Left renal pelvis (tissue), 4 donors: ENCODE measurements at places on chromosomes 3 and 15.

DNA sequence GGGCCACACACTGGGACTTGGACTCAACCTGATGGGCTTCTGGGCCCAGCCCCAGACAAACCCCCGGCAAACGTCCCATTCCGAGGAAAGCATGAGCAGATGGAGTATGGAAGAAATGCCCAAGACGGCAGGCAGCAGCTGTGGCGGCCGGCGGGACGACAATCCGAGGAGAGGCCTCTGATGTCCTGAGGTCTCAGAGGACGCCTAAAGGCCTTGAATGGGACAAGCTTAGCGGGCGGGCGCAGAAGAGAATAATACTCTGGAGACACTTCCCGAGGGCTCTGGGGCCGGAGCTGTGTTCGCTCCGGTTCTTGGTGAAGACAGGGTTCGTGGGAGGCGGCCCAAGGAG is 482 bp upstream of the OGG1 start:
- no peak for DNase-seq

- no peak for DNase-seq
Observed at GRCh38 chr3:16871915-16872842, 12.6 kb upstream of the PLCL2 start.

DNA sequence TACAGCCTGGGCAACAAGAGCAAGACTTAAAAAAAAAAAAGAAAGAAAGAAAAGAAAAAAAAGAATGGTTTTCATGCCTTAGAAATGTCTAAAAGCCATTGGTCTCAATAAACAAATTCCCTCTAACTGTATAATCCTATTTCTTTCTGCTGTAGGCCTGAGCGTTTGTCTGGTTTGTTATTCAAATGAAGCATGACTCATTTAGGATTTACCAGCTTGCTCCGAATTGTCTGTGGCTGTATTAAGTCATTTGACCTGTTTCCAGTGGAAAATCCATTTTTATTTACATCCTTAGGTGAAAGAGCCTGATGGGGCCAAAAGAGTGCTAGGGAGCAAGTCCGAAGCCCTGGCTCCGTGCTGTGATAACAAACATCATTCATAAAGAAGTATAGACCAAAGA is 73.8 kb downstream of the BDH1 start:
- no peak for DNase-seq

DNA sequence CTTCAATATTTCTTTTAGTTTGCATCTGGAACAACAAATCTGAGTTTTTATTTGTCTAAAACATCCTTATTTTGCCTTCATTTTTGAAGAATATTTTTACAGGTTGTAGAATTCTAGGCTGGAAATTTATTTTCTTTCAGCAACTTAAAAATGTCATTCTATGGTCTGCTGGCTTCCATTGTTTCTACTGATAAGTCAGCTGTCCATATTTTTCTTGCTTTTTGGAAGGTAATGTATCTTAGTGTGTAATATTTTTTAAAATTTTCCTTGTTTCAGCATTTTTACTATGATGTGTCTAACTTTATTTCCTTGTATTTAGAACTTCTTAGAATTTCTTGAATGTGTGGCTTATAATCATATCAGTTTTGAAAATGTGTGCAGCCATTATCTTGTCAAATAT is 37.0 kb downstream of the SEMA6D start:
- no peak for DNase-seq

- no peak for DNase-seq
Observed at GRCh38 chr3:195165265-195165609, 105.7 kb downstream of the XXYLT1 start.

DNA sequence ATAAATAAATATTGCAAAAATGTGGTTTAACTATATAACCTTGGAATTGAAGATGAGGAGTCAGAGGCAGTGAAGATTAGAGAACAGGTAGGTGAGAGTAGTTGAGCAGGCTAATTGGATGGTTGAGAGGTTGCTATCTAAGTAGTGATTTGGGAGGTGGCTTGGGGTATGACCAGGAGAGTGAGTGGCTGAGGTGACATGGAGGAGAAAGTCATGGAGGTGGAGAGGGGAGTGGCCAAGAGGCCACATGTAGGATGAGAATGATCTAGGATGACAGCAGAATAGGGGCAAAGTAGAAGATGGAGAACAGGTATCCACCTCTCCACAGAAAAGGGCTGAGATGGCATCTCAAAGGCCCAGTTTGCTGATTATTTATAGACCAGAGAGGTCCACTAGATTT is 10.5 kb upstream of the RLBP1 start:
- no peak for DNase-seq

- DNase-seq = no peak
Observed at GRCh38 chr15:81259760-81260298, 63.1 kb downstream of the IL16 start.

DNA sequence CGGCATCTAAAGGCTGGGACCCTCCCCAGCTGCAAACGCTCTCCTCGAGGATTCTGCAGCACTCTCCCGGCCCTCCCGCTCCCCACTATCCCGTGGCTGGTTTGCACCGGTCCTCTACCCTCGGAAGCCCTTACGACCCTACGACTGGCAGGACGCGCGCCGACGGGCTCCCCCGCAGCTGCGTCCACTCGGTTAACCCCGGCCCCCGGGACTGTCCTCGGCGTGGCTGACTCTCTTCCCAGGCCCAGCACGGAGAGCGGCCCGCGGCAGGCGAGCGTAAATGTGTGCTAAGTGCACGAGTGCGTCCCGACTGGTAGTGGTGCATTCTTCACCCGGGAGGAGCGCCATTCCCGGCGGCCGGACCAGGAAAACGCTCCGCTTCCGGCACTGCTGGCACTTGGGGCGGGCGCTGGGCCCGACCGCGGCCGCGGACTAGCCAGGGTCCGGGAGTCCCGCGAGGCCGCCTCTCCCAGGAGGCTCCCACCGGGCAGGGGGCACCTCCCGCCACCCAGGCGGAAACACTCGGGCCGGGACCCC is 508 bp downstream of the GORASP1 start:
- no peak for DNase-seq

DNA sequence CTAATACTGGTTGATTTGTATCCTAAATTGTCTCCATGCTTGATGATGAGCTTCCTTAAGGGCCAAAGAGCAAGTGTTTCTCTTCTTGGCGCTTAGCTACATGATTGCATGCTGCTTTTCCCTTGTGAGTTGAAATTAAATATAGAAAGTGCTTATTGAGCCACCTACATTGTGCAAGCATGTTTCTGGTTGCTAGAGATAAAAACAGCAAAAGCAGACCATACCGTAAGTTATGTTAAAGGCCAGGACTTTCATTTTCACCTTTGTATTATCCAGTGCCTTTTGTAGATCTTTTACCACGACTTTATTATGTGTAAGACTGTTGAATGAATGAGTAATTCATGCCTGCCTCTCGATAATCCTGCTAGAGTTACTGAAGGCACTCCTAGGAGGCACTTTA is 41.9 kb upstream of the CCNB2 start:
- DNase-seq = no peak

- no peak for DNase-seq
Observed at GRCh38 chr3:186882881-186883685, 40.6 kb downstream of the ADIPOQ start.

DNA sequence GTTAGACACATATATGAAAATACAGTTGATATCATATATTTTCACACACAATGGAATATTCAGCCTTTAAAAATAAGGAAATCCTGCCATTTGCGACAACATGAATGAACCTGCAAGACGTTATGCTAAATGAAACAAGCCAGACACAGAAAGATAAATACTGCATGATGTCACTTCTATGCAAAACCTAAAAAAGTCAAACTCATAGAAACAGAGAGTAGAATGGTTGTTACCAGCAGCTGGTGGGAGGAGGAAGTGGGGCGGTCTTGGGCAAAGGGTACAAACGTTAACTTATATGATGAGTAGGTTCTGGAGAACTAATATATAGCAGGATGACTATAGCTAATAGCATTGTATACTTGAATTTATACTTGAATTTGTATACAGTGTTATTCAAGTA is 213.2 kb upstream of the NR2F2 start:
- no peak for DNase-seq

GRCh38 chr15:45088801-45089711 is 24.9 kb downstream of the DUOX2 start:
- DNase-seq = no peak

- DNase-seq = peak; percentile 70
Observed at GRCh38 chr15:29821416-29822099, 710 bp downstream of the TJP1 start.

GRCh38 chr3:39808467-39809180 is 785 bp upstream of the MYRIP start:
- DNase-seq = no peak

GRCh38 chr3:69329892-69330291 is 56.0 kb downstream of the FRMD4B start:
- no peak for DNase-seq

- peak; percentile 35 for DNase-seq
Observed at GRCh38 chr3:106963442-106963841, 413.8 kb upstream of the CCDC54 start.

- DNase-seq = no peak
Observed at GRCh38 chr3:195119461-195120266, 151.3 kb downstream of the XXYLT1 start.

DNA sequence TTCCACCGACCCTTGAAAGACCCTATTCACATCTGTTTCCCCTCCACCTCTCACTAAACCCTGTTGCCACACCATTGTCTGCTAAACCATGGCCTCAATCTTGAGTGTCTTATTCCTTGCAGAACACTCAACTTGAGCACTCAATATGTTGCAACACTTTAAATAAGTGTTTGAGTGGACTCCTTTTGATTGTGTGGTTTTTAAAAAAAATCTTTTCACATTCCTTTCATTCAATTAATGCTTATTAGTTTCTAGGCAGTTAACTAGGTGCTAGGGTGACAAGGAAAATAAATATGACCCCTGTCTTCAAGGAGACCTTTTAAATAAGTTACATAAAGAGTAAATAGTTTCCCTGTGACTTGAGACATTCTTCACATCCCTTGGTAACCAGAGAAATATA is 13.3 kb upstream of the HHLA2 start:
- no peak for DNase-seq

DNA sequence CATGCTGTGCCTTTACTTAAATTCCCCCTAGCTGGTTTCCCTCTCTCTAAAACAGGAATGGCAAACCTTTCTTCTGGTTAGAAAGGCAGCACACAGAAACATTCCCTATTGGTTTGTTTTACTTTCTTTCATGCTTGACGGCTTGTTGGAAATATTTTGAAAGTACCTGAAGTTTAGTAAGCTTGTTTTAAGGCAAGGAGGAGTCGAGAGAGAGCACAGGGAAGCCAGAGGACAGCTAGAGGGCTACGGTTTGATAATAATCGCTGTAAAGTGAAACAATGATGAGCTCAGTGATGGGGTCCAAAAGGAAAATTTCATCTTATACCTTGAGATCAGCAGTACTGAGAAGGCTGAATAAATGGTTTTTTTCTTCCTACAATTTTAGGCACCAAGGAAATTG is 64.1 kb downstream of the ATP13A4 start:
- DNase-seq = no peak

- no peak for DNase-seq
Observed at GRCh38 chr3:113405180-113405579, 36.1 kb downstream of the CFAP44 start.

- DNase-seq = no peak
Observed at GRCh38 chr3:55180936-55181535, 253.2 kb upstream of the LRTM1 start.

DNA sequence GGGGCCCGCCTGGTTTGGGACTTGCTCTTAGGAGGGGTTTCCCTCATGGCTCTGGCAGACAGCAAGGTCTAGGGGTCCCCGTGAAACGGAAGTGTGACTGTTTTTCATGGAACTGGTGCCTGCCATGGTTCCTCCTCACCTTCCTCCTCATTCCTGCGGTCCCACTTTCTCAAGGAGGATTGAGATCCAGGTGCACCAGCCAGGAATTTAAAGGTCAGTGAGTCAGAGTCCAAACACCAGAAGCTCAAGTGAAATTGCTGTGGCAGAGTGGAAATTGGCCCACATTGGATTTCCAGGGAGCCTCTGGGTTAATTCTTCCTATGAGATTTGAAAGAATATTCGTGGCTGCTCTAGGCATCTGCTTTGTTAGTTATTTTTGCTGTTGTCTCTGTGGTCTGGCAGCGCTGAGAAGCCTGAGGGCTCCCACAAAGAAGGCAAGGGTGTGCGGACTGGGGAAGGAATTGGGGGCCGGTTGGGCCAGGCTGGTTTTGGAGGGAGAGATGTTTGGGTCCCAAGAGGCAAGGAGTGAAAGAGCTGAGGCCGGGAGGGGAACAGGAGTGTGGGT is 60.4 kb upstream of the TNFAIP8L3 start:
- no peak for DNase-seq

DNA sequence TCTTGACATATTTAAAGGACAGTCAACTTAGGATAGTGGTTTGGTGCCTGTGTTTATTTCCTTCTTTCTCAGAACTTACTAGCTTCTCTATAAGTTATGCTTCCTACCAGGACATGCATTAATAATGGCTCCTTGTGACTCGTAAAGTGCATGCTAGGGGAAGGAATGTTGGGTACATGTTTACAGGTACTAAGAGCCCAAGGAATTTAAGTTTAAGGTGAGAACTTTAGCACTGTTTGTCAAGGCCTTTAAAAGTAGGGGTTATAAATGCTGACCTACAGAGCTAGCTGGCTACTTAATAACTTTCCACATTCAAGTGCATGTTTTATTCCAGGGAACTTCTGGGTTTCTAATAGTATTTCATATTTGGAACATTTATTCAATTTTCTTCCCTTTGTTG is at the start of gene TMEM207:
Gene TMEM207, minus strand, starts transcription at position 101 of the 400 bp plus-strand sequence. Its CDS starts 92 bp downstream, at position 9.
- DNase-seq = no peak

DNA sequence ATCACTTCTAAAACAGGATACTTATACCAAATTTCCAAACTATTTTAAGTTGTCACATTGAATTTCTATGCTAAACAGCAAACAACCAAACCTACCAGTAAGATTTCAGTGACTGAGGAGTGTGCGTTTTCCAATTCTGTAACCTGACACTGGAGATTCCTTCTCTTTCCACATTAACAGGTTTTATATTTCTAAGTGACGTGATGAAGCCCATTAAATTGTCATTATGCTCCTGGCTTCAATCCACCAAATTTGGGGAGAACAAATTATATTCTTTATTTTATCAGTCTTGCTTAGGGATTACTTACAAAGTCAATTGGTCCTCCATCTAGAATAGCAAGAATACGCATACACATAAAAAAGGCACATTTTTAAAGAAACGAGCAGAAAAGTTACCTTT is 764.8 kb upstream of the NR2F2 start:
- no peak for DNase-seq

- no peak for DNase-seq
Observed at GRCh38 chr3:9613056-9613748, 36.1 kb upstream of the MTMR14 start.

DNA sequence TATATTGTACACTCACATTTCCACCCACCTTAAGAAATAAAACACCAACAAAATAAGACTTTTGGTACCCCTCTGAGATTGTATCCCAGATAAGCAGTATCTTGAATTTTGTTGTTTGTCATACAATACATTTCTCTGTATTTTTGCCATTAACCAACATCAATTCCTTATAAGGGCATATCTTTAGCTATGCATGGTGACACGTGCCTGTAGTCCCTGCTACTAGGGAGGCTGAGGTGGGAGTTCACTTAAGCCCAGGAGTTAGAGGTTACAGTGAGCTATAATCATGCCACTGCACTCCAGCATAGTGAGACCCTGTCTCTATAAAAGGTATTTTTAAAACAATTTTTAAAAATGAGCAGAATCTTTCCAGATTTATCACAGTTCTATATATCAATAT is 32.5 kb upstream of the STXBP5L start:
- DNase-seq = no peak

GRCh38 chr3:94862703-94863102 is 799.8 kb downstream of the NSUN3 start:
- no peak for DNase-seq

- DNase-seq = no peak
Observed at GRCh38 chr15:101366853-101367252, 71.8 kb upstream of the SNRPA1 start.

GRCh38 chr3:162092751-162093150 is 596.1 kb downstream of the OTOL1 start:
- DNase-seq = no peak
